Neural progenitor cell (in vitro differentiated cells): ENCODE measurements at places on chromosomes 1 and 21.

DNA sequence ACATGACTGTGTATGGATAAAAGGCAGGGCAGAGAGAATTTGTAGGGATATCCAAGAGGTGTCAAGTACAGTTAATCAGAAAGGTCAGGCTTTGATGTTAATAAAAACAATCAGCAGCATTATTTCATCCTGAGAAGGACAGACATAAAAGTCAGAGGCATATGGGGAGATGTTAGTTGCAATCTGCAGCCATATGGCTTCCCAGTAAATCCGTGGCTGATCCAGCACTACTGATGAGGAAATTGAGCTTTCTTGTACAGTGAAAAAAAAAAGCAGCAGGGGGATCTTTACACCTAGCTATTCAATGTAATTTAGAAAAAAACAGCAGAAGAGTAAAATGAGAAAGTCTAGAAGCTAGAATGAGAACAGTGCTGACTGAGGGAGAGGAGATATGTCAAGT lies 2.2 kb upstream of the SPRR1B start:
- H3K36me3 ChIP-seq = no peaks in the 10 kb centered on the region
- H3K27me3 ChIP-seq = no peaks in the 10 kb centered on the region
- no peak for DNase-seq
- H3K4me1 ChIP-seq = no peaks in the 10 kb centered on the region
- H3K4me3 ChIP-seq = no peak overlapping the region
- H3K27ac ChIP-seq = no peak overlapping the region

- H3K4me1 ChIP-seq = no peaks in the 10 kb centered on the region
- DNase-seq = no peak
- no peak overlapping the region for H3K4me3 ChIP-seq
Observed at GRCh38 chr1:225668222-225668621, 15.3 kb upstream of the ENAH start.

- no peak overlapping the region for H3K27ac ChIP-seq
- DNase-seq = no peak
- no peaks in the 10 kb centered on the region for H3K27me3 ChIP-seq
- H3K4me3 ChIP-seq = no peak overlapping the region
Observed at GRCh38 chr21:29704719-29705118, 235.1 kb downstream of the GRIK1 start.

GRCh38 chr1:96944432-96945092 lies 223.0 kb downstream of the PTBP2 start:
- H3K27ac ChIP-seq = no peak overlapping the region
- H3K27me3 ChIP-seq = no peaks in the 10 kb centered on the region
- no peak for DNase-seq
- no peak overlapping the region for H3K4me3 ChIP-seq
- H3K4me1 ChIP-seq = no peaks in the 10 kb centered on the region

GRCh38 chr1:96741335-96741734 lies 19.8 kb downstream of the PTBP2 start:
- H3K36me3 ChIP-seq = peaks cover 26% of the 10 kb centered on the region
- H3K27me3 ChIP-seq = no peaks in the 10 kb centered on the region
- H3K4me1 ChIP-seq = peaks cover 4% of the 10 kb centered on the region
- no peak overlapping the region for H3K27ac ChIP-seq
- DNase-seq = no peak

GRCh38 chr1:110053552-110054428 lies 16.7 kb downstream of the ALX3 start:
- no peaks in the 10 kb centered on the region for H3K4me1 ChIP-seq
- H3K27ac ChIP-seq = no peak overlapping the region
- H3K4me3 ChIP-seq = no peak overlapping the region
